Skin of body (tissue), 3 donors: ENCODE measurements at places on chromosomes 2 and 18.

DNA sequence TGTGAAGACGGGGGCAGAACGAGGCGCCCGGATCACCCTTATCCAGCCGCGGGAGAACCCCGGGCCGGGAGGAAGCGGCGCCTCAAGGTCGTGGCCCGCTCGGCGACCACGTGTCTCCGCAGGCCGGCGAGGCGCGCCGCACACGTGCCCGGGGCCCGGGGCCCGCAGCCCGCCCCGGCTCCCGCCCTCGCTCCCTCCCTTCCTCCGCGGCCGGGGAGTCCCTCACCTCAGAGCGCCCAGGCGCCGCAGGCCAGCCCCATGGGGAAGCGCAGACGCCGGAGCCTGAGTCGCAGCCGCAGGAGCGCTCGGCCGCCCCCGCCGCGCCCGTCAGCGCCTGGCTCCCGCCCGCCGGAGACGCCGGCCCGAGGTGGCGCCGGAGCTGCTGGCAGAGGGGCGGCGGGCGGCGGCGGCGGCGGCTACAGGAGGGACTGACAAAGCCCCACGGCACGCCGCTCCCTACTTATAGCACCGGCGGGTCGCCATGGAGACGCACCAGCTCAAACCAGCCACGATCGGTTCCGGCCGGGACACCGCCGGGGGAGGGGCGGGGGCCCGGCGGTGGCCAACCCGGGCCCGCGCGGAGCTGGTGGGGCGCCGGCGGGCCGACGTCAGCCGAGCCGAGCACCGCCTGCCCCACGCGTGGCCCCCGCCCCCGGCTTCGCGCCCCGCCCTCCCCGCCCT, at the start of gene ODC1:
Gene ODC1 (minus strand): TSS at position 433 of the 681 bp plus-strand sequence. CDS start 3,295 bp downstream, outside the sequence.
- DNase-seq, result peak; percentile 91

GRCh38 chr2:222916229-222917197, 55.7 kb downstream of the ACSL3 start:
- DNase-seq, result no peak

GRCh38 chr2:43452318-43452731, 143.5 kb downstream of the THADA start:
- DNase-seq, result no peak

DNA sequence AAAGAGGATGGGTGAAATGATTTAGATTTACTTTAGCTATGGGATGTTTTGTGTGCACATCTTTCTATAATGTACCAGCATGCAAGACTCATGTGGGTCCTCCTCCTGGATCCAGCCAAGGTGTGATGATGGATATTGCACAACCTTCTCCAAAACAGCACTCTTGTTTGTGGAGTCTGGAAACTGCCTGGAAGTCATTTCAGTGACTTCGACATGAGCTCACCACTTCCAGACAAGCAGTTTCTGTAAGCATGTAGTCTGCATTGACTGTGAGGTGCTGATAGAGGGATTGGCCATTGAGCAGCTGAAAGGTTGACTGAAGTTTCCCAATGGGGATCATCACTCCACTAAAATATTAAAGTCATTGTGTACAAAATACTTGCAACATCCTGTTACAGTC, 154.0 kb downstream of the TRIB2 start:
- DNase-seq, result no peak

- DNase-seq, result no peak
These were observed 45.6 kb downstream of the DDX18 start for GRCh38 chr2:117859924-117860647.

DNA sequence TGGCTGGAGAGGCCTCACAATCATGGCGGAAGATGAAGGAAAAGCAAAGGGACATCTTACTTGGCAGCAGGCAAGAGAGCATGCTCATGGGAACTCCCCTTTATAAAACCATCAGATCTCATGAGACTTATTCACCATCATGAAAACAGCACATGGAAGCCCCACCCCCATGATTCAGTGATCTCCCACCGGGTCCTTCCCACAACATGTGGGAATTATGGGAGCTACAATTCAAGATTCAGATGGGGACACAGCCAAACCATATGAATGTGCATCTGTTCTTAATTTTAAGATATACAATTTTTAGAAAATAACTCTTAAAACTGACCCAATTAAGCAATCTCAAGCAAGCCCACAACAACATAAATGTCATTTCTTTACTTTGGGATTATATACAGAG, 12.6 kb downstream of the C18orf63 start:
- DNase-seq, result peak; percentile 31

DNA sequence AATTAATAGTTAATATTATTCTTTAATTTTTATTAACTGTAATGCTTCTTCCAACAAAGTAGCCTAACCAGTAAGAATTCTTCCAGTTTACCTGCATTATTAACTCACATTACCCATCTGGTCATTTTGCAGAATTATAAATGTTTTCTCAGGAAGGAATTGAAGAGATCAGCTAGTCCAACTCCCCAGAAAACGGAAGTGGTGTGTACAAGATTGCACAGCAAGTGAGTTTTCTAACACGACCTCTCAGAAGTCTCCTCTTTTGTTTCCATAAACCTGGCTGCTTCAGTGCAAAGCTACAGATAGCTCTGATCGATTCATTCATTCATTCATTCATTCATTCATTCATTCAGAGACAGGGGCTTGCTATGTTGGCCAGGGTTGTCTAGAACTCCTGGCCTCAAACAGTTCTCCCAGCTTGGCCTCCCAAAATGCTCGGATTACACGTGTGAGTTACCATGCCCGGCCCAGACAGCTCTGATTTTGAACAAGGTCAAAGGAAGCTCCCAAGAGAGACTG, 128.8 kb upstream of the REV1 start:
- DNase-seq, result no peak

DNA sequence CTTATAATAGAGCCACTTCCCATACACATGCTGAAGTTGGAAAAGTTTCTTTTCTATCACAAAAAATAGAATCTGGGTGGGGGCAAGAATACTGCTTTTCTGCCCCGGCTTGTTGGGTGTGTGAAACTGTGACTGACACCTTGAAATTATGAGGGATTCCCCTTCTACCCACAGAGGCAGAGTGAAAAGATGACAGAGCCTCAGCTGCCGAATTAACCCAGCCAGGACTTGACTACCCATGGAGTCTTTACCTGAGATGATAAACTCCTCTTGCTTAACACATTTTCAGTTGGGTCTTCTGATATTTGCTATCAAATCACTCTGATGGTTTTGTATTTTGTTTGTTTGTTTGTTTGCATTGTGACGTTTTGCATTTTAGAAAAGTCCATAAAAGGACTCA, 66.0 kb upstream of the PMAIP1 start:
- no peak for DNase-seq

DNA sequence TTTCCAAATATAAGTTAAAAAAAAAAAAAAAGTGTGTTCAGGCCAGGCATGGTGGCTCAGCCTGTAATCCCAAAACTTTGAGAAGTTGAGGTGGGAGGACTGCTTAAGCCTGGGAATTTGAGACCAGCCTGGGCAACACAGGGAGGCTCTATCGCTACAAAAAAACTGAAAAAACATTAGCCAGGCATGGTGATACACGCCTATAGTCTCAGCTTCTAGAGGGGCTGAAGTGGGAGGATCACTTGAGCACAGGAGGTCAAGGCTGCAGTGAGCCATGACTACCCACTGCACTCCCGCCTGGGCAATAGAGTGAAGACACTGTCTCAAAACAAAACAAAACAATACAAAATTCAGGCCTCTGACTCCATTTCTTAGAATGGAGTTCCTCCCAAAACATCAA, 9.2 kb downstream of the USP37 start:
- DNase-seq, result no peak
